ENCODE measurements at places on chromosomes 3 and 15.

DNA sequence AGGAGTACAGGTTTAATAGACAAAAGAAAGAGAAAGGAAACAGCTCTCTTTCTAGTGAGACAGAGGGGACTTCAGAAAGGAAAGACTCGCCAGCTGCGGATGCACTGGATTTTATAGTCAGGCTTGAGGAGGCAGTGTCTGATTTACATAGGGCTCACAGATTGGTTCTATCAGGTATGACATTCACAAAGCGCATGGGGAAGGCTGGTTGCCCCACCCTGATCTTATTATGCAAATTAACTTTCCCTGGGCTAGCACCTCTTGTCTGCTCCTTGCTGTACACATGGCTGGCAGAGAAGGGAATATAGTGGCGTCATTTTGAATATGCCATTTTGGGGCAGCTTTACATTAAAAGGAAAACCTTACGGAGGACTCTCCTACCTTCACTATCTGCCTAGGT is 938.4 kb upstream of the SEMA6D start:
- no peak for DNase-seq

GRCh38 chr3:128745742-128746141 is 19.8 kb downstream of the RAB7A start:
- no peak for DNase-seq

- DNase-seq, result no peak
These were observed 395.3 kb downstream of the GAP43 start for GRCh38 chr3:116018646-116019045.

- no peak for DNase-seq
These were observed 5.9 kb downstream of the FLNB start for GRCh38 chr3:58013973-58014649.

DNA sequence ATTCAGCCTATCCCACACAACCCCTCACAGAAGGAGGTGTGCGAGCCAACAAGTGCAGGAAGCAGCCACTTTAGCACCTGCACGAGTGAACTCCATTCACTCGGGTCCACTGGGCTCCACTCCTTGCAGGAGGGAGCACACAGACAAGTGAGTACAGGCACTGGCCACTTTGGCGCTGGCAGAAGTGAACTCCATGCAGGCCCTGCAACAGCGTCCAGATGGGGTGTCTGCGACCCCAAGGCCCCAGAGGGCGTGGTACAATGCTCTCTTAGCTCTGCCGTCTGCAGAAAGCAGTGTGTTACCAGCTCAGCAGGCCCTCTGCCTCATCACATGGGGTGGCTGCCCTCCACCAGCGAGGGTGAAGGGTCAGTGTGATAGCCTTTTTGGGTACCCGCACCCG is 388.0 kb upstream of the CNTN4 start:
- DNase-seq, result no peak

GRCh38 chr15:68634531-68634930 is 55.7 kb downstream of the CORO2B start:
- no peak for DNase-seq

- DNase-seq, result no peak
These were observed 440.7 kb upstream of the THBS1 start for GRCh38 chr15:39140060-39140604.

DNA sequence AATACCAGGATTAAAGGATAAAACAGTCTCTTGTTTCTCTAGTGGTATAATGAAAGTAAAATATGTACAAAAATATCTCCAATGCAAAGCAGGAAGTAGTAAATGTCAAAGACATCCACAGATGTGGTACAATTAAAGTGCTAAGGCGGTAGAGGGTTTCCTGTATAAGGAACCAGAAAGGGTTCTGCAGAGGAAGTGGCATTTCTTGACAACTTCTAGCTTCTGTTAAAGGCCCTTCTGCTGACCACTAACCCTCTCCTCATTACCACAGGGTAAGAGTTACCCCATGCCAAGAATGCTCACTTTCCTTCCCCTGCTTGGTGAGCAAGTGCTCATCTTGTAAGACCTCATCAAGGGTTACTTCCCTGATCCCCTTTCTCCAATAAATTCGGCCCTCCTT is 883.6 kb upstream of the NR2F2 start:
- no peak for DNase-seq
